K562 (cell line): ENCODE measurements at places on chromosomes 5 and 9.

DNA sequence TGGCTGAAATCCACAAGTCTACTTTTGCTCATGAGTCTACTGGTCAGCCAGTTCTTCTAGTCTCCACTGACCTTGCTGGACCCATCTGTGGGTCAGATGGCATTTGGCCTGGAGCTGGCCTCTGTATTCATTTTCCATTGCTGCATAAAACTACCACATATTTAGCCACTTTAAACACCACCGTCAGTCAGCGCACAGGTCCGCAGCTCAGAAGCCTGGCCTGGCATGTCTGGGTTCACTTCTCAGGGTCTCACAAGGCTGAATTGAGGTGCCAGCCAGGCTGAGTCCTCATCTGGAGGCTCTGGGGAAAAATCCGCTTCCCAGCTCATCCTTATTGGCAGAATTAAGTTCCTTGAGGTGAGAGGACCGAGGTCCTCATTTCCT lies 54.7 kb downstream of the BARX1 start:
- no peak for DNase-seq

GRCh38 chr9:94656200-94656599 lies 16.9 kb upstream of the FBP1 start:
- no peak for DNase-seq

DNA sequence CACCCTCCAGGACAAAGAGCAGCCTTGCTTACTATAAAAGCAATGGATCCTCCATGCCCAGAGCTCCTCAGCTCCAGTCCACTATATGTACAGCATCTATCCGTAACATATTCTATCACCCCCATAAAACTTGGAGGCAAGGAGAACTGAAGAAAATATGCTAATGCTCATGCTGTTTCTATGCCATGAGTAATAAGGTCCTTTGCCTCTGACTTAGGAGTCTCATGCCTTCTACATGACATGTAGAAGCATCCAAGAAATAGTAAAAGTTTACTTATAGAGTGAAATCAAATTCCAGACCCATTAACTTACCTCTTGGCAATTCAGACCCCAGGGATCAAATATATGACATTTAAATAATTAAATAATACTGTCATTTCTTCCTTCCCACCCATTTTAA lies 33.7 kb downstream of the SSBP2 start:
- no peak for DNase-seq

DNA sequence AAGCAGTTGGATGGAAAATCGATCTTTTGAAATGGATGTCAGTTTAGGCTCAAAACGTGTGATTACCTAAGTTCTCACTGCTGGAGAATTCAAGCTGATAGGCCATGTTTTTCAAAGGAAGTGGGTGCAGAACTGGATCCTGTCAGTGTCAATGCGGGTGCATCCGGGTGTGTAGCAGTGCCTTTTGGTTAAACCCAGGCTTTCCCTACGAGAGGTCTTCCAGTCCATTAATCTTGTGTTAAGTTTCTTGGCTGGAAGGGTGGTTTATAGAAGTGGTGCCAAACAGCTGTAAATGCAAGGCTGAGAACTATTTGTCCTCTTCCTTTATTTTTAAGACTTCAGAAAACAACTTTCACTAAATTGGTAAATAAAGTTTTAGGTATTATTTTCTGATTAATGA lies 71.9 kb downstream of the DAPK1 start:
- no peak for DNase-seq

GRCh38 chr9:116900543-116900942 lies 213.4 kb downstream of the TRIM32 start:
- DNase-seq, result no peak

GRCh38 chr5:135593886-135594285 lies 15.1 kb upstream of the CXCL14 start:
- DNase-seq, result no peak

DNA sequence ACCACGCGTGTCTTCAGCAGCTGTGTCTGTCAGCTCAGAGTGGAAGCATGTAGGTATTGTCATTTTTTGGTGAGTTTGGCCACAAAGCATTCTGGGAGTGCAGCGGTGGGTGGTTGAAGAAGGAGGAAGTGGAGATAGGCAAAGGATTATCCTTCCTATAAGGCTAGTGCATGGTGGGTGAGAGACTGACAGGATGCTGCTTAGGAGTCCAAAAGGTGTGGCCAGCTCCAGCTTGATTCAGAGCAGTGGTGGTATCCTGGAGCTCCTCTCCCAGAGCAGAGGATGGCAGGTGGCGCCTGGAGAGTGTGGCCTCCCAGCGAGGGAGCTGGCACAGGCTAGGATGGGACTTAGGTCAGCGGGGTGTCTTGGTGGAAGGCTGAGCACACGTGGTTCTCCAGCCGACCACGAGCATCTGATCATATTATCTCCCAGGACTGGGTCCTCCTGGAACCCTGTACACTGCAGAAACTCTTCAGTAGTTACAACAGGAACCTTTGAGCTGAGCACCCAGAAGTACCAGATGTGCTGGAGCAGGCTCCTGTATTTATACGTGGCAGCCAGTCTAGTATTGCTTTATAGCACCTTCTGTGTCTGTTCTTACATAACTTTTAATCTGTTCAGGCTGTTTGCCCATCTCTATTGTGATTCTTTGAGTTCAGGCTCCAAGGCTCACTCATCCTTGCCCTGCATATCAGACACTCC lies 29.6 kb downstream of the MAML1 start:
- DNase-seq, result peak; percentile 63

DNA sequence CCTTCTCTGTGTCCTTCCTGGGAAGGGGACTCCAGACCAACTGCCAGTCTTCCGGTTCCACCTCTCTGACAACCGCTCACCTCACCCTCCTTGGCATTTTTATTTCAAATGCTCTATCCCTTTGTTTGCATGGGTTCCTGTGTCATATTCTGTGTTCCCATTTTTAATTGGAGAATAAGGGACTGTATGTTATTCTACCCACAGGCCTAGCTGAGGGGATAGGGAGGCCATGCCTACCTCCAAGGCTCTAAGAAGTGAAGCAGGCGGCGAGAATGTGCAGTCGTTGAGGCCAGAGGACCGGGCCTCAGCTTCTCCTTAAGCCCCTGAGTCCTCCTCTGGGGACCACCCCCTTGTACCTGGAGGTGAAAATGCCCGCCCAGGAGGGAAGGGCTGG lies 936 bp upstream of the WDR5 start:
- DNase-seq, result peak; percentile 52

DNA sequence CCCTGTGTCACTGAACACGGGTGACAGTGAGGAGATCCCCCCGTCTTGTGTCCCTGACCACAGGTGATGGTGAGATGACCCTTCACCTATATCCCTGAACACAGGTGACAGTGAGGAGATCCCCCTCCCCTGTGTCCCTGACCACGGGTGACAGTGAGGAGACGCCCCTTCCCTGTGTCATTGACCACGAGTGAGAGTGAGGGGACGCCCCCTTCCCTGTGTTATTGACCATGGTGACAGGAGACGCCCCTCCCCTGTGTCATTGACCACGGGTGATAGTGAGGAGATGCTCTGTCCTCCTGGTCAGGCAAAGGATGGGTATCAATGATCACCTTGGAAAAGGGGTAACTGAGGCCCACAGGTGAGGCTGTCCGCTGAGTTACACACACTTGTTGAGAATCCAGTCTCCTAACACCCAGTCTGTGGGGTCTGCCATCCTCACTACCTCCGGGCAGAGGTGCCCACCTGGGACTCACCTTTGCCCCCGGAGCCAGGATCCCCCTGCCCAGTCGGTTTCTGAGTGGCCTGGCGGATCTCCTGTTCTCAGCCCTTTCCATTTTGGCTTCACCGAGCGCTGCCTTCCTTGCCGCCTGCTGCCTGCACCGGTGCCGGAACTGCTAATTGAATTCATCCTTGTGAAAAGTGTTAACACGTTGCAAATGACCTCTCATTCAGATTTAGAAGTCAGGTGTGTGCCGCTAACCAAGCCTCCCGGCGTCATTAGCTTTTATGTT lies 68.2 kb upstream of the BARHL1 start:
- DNase-seq, result no peak

DNA sequence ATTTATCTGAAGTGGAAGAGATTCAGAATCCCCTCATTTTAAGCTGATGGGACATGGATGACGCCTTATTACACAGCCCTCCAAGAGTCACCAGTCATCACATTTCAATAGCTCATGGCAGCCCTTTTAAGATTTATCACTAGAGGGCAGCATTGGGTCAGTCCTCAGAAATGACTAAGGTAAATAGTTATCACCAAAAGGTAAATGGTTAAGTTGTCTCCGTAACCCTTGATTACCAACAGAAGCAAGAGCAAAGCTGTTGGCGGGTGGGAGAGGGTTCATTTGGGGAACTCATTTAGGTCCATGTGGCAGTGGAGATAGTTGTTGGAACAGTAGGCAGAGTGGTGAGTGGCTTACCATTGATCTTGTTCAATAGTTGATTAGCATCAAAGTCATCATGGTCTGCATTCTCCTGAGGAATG lies 12.0 kb upstream of the C9 start:
- DNase-seq, result peak; percentile 68

DNA sequence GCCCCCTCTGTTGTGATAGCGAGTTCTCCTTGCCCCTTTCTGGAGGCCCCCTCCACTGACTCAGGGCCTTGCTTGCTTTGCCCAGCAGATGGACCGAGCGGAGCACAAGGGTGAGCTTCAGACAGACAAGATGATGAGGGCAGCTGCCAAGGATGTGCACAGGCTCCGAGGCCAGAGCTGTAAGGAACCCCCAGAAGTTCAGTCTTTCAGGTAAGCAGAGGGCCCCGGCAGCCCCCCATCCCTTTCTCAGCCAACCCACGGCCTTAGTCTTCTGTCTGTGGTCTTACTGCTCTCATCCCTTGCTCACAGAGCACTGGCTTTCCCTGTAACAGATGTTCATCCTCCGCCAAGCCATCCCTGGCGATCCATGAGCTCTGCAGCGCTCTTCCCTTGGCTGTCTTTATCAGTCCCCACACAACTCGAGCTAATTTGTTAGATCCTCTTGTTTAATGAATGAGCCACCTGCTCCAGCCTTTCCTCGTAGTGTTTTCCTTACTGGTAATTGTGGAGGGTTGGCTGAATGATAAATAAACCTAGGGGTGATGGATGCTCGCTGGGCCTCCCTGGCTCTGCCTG lies 18.4 kb upstream of the RARS1 start:
- DNase-seq, result no peak

- DNase-seq, result no peak
These were observed 65.9 kb downstream of the GABBR2 start for GRCh38 chr9:98642661-98643312.

- no peak for DNase-seq
These were observed 136.7 kb downstream of the FGF10 start for GRCh38 chr5:44252545-44252944.

DNA sequence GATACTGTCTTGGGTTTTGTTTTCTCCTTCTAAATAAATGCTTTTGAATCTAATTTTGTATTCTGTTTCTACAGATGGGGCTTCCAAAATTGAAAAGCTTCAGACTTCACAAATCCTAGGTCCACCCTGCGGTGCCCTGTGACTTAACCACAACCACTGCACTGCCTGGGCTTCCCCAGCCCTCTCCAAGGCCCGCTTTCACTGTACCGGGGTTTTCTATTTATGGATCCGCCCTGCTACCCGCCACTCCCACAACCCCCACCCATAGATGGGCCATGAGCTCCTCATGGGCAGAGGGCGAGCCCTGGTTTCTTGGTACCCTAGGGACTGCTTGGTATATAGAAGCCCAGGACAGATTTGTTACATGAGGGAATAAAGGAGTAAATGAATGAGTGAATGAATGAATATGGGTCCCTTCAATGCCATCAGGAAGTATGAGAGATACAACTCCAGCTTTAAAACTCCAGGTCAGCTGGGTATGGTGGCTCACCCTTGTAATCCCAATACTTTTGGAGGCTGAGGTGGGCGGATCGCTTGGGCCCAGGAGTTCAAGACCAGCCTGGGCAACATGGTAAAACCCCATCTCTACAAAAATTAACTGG lies 39.8 kb upstream of the NEK6 start:
- DNase-seq, result no peak

DNA sequence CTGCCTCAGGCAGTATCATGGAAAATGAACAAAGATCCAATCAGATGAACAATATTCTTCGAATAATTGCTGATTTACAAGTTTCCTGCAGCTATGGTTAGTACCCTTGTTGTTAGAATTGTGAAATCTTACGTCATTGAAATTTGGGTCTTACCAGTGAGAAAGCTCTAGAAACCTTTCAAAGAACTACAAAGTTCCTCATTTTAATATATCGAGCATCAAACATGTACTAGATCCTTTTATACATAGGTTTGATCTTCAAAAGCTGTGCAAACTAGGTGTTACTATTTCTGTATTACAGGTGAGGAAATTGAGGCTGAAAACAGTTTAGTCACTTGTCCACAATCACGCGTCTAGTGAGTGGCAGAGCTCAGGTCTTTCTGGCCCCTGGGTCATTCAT lies 43.7 kb upstream of the ANGPTL2 start:
- no peak for DNase-seq

DNA sequence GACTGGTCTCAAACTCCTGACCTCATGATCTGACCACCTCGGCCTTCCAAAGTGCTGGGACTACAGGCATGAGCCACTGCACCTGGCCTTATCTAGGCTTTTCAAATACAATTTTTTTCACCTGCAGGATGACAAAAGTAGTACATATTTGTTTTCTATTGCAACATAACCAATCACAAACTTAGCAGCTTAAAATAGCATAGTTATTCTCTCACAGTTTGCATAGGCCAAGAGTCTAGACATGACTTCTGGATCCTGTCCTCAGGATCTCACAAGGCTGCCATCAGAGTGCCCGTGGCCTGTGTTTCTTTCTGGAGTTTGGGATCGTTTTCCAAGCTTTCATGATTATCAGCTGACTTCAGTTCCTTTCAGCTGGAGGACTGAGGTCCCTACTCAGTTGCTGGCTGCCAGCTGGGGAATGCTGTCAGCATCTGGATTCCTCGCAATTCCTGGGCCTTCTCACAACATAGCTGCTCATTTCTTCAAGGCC lies 348.9 kb downstream of the ARHGEF28 start:
- no peak for DNase-seq

DNA sequence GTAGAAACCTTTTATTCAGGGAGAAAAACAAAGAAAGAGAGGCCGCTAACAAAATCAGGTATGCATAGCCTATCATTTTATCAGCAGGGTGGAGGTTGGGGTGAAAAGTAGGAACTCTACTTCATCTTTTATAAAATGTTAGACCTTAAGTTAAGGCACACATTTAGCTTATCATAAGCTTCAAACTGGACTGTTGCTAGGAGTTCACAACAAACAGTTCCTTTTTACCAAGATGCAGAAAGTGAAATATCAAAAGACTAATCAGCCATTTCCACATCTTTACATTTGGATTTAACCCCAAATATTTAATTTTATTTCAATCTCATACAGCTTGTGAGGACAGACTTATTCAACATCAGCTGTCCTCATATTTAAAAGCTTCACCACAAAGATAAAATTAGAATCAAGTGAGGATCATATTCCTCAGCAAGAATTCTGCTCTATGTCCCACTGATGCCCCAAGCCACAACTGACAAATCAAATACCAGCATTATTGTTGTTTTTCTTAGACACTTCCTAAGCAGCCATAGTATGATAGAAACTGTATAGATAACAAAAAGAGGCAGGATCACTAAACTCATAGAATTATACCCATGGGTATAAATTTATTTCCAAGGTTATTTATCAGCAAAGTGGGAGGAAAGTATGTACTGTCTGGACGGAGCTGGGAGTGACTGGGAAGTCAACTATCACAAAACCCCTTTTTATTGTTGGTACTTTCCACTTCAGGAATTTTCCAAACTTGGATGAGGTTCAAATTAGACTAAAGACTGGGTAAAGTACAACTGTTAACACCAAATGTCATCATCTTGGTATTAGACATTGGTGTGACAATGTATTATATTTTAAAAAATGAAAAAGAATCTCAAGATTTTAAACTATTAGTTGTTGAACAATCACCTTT lies 29.9 kb upstream of the MYOT start:
- no peak for DNase-seq

GRCh38 chr5:32776200-32776599 lies 65.1 kb downstream of the NPR3 start:
- no peak for DNase-seq
